Urinary bladder (tissue), 4 donors: ENCODE measurements at places on chromosomes 7 and 10. TPM values are rescaled to one million over a fixed set of nuclear protein-coding genes. Genes with fewer than 3 reads are reported as not detected.

The OPTN gene
- total RNA-seq, result 38.5 TPM

The WASHC2C gene
- 41.7 TPM for total RNA-seq

- DNase-seq, result no peak
Measured at GRCh38 chr7:4713183-4713784, 31.2 kb downstream of the FOXK1 start.

DNA sequence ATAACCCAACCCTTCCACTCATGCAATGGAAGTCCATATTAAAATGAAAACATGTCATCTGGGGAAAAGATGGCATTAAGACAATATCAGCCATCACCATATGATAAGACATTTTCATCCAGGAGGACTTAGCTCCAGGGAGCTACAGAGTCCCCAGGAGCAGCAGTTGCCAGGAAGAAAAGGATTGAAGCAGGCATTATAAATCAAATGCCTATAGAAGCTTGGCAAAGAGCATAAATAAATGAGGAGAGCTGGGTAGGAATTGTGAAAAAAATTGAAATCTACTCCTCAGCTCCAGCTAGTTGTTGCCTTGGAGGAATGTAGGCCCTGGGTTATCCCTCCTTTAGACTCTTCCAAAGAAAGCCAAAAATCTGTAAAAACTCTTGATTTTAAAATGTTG is 42.5 kb downstream of the FAM13C start:
- DNase-seq, result no peak

DNA sequence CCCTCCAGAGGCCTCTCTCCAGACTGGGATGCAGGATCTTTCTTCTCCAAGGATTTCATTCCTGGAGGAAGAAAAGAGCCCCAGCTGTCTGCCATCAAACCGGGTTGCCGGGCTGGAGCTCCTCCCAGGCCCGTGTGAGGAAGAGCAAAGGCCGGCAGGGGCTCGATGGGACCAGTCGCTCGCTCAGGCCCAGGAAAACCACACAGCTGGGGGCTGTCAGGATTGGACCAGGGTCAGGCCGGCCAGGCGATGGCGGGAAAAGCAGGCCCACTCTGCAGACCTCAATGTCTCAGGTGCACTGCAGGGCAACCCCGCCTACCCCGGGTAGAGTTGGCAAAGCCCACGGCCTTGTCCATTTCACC is 98.1 kb upstream of the DNAAF5 start:
- DNase-seq, result no peak

- DNase-seq, result no peak
Measured at GRCh38 chr10:78261291-78261690, 227.6 kb downstream of the RPS24 start.

- no peak for DNase-seq
Measured at GRCh38 chr7:97120713-97121457, 3.4 kb downstream of the SDHAF3 start.

- DNase-seq, result no peak
Measured at GRCh38 chr7:97623333-97623732, 108.6 kb upstream of the TAC1 start.

- DNase-seq, result no peak
Measured at GRCh38 chr7:84363741-84364140, 169.2 kb upstream of the SEMA3A start.
